ENCODE measurements at places on chromosomes 3 and 15. TPM values are rescaled to one million over a fixed set of nuclear protein-coding genes. Genes with fewer than 3 reads are reported as not detected.

GRCh38 chr15:58213587-58214338 is 75.6 kb downstream of the AQP9 start:
- no peaks in the 10 kb centered on the region for H3K27me3 ChIP-seq
- H3K36me3 ChIP-seq, result no peaks in the 10 kb centered on the region
- DNase-seq, result no peak
- no peaks in the 10 kb centered on the region for H3K4me1 ChIP-seq
- no peak overlapping the region for H3K4me3 ChIP-seq

GRCh38 chr3:187014417-187014864 is 84.1 kb downstream of the ST6GAL1 start:
- no peak overlapping the region for H3K4me3 ChIP-seq
- peaks cover 71% of the 10 kb centered on the region for H3K4me1 ChIP-seq
- peak overlapping the region; percentile 25 for H3K27ac ChIP-seq
- no peaks in the 10 kb centered on the region for H3K36me3 ChIP-seq
- no peaks in the 10 kb centered on the region for H3K27me3 ChIP-seq
- no peak for DNase-seq

DNA sequence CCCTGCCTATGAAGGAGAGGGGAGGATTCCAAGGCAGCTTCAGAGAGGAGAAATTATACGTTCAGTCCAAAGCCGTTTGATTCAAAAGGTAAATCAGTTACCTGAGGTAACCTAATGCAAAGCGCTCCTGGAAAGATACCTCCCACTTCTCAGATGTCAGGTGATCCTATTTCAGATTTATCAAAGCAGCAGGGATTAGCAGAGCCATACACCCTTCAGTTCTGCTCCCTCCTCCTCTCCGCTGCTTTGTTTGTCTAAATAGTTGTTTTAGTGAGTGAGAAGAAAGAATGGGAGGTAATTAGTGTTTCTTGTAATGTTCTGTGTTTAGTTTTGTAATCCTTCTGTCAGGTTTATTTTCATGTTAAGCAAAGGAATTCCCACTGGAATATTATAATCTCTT is 81.1 kb downstream of the SOX14 start:
- no peak overlapping the region for H3K27ac ChIP-seq
- DNase-seq, result no peak
- H3K36me3 ChIP-seq, result no peaks in the 10 kb centered on the region
- no peak overlapping the region for H3K4me3 ChIP-seq

DNA sequence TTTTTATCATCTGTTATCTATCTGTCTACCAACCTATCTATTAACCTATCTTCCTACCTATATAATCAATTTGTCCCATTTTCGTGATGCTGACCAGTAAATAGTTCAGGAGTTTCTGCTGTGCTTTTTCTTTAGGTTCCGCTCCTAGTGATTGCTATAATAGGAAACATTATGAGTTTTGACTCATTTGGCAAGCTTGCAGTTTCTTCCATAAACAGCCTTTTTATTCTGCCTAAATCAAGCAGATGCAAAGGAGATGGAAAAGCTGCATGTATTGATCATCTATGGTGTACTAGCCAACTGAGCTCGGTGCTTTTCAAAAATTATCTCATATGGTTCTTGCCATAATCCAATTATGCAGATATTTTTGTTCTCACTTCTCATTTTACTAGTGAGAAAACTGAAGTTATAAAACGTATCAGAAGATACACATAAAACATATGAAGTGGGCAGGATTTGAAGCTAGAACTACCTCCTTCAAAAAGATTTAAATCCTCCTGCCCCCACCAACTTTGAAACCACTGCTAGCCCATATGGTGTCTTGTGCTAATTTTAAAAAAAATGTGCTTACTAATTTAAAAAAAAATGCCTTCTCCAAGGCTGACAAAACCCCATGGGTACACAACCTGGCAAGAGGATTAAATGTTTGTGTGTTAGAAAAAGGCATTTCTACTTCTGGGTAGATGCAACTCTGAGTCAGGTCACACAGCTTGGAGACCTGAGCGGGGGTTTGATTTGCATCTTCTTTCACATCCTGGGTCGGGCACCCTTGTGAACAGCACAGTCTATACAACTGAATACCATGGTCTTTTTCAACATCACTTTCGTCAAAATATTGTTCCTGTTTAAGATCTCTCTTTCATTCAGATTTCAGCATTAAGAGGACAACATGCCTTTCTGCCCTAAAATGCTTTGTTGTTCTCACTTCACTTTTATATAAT is 267.0 kb downstream of the CHL1 start:
- peak overlapping the region; percentile 66 for H3K27ac ChIP-seq
- 0 out of 2 replicates have a peak overlapping the region, but pooled peaks have one; percentile 13 for H3K4me3 ChIP-seq
- peak; percentile 57 for DNase-seq
- H3K27me3 ChIP-seq, result no peaks in the 10 kb centered on the region
- H3K4me1 ChIP-seq, result peaks cover 12% of the 10 kb centered on the region

GRCh38 chr3:54157860-54158259 is 35.5 kb downstream of the CACNA2D3 start:
- H3K27ac ChIP-seq, result no peak overlapping the region
- H3K27me3 ChIP-seq, result no peaks in the 10 kb centered on the region
- H3K4me1 ChIP-seq, result no peaks in the 10 kb centered on the region
- H3K36me3 ChIP-seq, result no peaks in the 10 kb centered on the region
- no peak overlapping the region for H3K4me3 ChIP-seq

The MFSD1 gene
- 41.7 TPM for polyA plus RNA-seq

Data from GM12878 (cell line).